ENCODE measurements at places on chromosomes 3 and 15.

DNA sequence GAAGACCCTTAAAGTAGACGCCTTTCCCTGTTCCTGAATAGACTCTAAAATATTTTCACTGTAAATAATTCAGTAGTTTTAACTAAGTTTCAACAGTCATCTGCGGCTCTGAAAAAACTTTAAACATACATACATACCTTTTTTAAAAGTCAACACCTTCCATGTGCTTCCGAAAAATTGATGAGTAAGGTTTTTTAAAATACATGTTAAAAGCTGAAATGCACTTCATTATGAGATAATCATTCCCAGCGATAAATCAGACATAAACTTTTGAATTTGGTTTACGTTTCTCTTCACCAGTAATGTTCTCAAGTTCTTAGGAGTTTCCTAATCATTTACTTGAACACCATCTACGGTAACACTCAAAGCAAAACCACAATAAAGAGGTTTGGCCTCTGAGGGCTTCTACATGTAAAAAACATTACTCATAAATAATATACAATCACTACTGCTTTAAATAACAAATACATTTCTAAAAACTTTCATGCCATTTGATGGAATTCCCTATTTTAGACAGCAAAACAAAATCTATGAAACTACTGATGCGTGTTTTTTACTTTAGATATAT, 403.5 kb downstream of the SHQ1 start:
- DNase-seq = no peak

DNA sequence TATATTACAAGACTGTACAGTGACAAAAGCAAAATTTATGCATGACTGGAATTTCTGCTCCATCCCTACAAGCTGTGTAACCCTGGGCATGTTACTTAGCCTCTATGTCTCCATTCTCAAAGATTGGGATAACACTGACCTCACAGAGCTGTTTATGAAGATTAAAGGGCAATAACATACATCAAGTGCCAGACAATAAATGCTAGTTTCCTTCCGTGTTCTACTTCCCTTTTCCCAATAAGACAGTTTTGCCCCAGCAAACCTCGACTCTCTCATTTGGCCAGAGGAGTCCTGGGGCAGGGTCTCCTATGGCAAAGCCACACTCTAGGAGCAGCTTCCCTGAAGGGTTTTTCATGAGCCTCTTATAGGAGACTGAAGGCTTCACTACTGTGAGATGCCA, 7.5 kb downstream of the HEXA start:
- DNase-seq = no peak

- DNase-seq = peak; percentile 76
Observed at GRCh38 chr3:127524296-127524896, 66.1 kb downstream of the TPRA1 start.

DNA sequence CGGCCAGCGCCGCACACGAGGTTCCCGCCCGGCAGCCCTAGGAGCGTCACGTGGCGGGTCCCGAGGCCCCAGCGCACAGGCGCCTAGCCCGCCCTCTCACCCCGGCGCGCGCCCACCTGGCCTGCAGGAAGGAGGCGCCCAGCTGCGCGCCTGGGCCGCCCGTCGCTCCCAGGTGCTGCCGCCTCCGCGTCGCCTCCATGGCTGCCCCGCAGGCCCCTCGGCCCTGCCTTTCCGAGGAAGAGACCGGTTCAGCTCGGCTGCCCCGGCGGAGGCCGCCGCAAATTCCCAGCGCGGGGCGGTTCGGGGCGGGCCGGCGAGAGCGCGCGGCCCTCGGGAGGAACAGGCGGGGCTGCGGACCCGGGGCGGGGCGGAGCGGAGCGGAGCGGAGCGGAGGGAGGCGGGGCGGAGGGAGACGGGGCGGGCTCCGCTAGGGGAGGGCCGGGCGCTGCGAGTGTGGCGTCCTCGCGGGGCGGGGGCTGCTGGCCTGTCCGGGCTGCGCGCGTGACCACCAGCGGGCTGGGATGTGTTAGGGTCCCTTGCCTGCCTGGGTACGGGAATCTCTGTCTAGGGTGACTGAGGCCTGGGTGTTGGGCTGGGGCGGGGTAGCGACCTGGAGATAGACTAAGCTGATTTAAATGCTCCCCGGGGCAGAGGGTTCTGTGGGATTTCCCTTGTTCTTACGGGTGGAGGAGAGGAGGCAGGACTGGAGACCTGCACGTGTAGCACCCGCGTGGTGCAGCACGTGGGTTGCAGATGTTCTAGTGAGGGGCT, at the start of gene CLN6:
Gene CLN6 (minus strand): TSS at position 343 of the 771 bp plus-strand sequence. CDS start 144 bp downstream, at position 199.
- peak; percentile 60 for DNase-seq

DNA sequence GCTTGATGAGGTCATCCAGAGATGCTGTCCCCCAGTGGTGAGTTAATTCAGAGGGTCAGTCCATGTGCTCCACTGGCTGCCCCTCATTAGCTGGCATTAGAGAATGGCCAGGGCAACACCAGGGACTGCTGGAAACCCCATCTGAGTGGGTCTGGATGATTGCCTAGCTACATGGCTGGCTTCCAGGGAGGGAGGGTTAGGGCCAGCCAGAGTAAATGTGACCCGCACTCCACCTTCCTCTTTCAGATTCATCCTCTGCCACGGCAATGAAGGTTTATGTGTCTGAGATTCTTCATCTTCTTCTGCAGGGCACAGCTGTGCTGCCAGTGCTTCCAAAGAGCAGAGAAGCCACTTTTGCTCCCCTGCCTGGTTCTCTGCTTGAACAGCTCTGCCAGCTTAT, 391.9 kb downstream of the OCA2 start:
- peak; percentile 50 for DNase-seq

GRCh38 chr3:111366515-111366914, 175.5 kb upstream of the CD96 start:
- no peak for DNase-seq

GRCh38 chr3:131849616-131850015, 185.2 kb downstream of the CPNE4 start:
- DNase-seq = no peak

DNA sequence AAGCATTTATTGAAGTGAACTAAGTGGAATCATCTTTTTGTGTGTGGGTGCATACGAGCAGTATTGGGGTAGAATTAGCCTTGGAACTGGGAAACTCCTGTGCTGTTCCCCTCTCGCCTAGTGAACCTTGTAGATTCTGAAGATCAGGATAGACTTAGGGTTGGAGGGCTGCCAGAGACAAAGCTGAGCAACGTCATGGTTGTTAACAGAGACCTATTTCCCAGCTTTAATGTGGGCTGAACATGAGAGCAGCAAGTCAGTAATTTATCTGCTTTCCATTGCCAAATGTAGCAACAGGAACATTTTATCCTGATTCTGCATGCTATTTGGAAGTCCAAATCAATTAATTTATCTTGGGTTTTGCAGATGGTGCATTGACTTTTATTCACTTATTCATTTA, 246.6 kb downstream of the IL20RB start:
- DNase-seq = no peak

DNA sequence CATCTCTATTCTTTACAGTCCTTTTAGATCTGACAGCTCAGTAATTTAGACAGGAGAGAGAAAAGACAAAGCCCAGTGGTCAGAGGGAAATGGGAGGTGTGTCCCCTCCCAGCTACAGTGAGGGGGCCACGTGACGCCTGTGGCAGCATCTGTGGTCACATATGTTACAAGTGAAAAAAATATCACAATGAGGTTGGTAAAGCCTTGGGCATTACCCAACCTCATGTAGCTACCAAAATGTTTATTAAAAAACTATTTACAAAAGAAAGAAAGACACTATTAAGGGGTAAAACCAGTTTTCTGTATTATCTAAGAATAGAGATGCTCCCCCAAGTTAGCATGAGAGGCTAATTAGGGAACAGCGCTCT, 42.9 kb upstream of the PLCL2 start:
- DNase-seq = no peak

- peak; percentile 94 for DNase-seq
Observed at GRCh38 chr3:17742102-17742879, at the start of gene TBC1D5. Gene TBC1D5 (minus strand): TSS chr3:17742631. CDS start chr3:17508570, 234,061 bp downstream.

- DNase-seq = no peak
Observed at GRCh38 chr3:137047240-137047639, 89.5 kb downstream of the IL20RB start.

DNA sequence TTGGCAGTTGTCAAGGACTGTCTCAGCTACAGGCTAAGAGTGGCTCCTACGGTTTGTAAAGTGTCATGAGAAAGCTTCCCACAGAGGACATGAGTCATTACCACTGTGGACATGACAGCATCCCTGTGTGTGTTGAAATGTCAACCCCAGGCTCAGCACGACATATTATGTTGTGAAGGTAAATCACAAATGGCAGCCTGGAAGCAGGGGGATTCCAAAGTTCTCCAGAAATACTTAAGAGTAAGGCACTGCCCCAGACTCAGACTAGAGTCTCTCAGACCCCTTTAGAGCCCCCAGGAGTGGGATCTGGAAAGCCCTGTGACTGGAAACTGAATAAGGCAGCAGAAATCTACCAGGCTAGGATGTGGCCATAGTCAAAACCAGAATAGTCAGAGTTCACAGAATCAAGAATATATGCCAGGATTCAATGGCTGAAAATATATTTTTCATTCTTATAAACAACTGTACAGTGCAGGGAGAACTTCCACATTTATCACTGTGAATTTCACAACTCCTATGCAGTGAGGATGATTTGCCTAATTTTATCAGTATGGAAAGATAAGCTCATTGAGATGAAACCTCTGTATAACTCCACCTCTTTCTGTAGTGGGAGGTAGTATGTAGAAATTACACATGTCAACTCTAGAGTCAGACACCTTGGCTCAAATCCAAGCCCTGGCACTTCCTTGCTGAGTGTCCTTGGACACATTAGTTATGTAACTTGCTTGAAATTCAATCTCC, 237.1 kb upstream of the CFAP20DC start:
- DNase-seq = no peak

GRCh38 chr3:24582431-24583403, 88.1 kb upstream of the THRB start:
- no peak for DNase-seq

GRCh38 chr3:137097852-137098251, 140.1 kb downstream of the IL20RB start:
- no peak for DNase-seq

- no peak for DNase-seq
Observed at GRCh38 chr3:64042952-64043351, 19.7 kb upstream of the PSMD6 start.
